ENCODE measurements at places on chromosomes 2 and 18.

- no peak for DNase-seq
These were observed 319.1 kb downstream of the SLC4A3 start for GRCh38 chr2:219946529-219946928.

- no peak for DNase-seq
These were observed 40.7 kb downstream of the RALB start for GRCh38 chr2:120293096-120294007.

- DNase-seq: no peak
These were observed 130.3 kb downstream of the ARHGAP28 start for GRCh38 chr18:6859676-6860422.

DNA sequence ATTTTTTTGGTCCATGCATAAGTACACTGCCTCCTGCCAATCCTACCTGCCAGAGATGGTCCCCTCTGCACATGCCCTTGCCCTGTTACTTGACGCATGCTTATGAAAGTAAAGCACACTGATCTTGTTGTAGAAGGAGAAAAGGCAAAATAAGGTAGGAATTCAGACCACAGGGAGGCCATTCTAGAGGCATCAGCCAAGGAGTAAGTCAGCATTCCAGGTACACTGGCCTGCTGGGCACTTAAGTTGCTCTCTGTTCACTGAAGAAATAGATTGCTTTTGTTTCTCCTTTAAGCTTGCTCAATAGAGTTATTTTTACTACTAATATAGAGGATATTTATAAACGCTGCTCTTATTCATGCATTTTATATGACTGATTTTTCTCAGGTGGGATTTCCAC is 604.4 kb downstream of the TDRD15 start:
- no peak for DNase-seq

GRCh38 chr2:634041-634440 is 43.2 kb downstream of the TMEM18 start:
- DNase-seq: no peak

GRCh38 chr18:7207366-7207915 is 23.4 kb upstream of the LRRC30 start:
- DNase-seq: peak; percentile 57

GRCh38 chr2:125169022-125169763 is 1144.1 kb downstream of the CNTNAP5 start:
- no peak for DNase-seq

Measured in ELF-1 (cell line).